ENCODE measurements at places on chromosomes 16 and 17.
A peak's percentile ranks its signal among the peaks of the same experiment; 100 is the strongest.

DNA sequence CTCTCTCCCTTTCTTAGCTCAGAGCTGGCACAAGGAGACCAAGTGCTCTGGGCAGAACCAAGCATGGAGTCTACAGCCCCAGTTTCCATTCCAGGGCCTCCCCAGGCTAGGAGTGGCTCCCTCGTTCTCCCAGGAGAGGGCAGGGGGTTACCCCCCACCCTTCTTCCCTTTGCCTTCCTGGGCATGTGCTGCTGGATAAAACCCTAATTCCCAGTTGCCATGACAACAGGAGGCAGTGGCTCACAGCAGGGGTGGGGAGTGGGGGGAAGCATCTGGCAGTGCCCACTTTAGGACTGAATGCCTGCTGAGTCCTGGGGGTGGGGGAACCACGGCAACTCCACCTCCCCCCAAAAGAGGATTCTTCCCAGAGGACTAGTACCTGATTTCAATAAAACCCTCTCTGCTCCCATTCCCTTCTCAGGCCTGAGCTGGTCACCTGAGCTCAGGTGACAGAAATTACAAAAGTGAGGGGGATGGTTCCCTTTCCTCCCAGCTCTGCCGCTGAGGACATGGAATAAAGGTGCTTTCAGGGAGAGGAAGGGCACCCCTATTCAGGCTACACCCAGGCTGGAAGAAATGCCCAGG, 1.8 kb downstream of the MPP2 start:
- DNase-seq = no peak

DNA sequence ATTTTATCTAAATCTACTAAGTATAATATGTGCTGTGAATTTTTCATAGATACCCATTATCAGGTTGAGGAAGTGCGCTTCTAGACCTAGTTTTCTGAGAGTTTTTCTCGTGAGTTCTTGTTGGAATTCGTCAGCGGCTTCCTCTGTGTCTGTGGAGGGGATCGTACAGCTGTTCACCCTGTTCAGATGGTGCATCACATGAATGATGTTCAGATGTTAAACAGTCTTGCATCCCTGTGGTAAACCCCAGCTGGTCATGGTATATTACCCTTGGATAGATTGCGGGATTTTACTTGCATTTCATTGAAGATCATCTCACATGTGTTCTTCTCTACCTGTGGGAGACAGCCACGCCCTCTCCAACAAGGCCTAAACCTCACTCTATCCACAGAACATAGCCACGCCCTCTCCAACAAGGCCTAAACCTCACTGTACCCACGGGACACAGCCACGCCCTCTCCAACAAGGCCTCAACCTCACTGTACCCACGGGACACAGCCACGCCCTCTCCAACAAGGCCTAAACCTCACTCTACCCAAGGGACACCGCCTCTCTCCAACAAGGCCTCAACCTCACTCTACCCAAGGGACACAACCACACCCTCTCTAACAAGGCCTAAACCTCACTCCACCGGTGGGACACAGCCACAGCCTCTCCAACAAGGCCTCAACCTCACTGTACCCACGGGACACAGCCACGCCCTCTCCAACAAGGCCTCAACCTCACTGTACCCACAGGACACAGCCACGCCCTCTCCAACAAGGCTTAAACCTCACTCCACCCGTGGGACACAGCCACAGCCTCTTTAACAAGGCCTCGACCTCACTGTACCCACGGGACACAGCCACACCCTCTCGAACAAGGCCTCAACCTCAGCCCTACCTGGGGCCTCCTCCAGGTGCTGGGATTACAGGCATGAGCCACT, 180.2 kb upstream of the CHMP6 start:
- DNase-seq = no peak

DNA sequence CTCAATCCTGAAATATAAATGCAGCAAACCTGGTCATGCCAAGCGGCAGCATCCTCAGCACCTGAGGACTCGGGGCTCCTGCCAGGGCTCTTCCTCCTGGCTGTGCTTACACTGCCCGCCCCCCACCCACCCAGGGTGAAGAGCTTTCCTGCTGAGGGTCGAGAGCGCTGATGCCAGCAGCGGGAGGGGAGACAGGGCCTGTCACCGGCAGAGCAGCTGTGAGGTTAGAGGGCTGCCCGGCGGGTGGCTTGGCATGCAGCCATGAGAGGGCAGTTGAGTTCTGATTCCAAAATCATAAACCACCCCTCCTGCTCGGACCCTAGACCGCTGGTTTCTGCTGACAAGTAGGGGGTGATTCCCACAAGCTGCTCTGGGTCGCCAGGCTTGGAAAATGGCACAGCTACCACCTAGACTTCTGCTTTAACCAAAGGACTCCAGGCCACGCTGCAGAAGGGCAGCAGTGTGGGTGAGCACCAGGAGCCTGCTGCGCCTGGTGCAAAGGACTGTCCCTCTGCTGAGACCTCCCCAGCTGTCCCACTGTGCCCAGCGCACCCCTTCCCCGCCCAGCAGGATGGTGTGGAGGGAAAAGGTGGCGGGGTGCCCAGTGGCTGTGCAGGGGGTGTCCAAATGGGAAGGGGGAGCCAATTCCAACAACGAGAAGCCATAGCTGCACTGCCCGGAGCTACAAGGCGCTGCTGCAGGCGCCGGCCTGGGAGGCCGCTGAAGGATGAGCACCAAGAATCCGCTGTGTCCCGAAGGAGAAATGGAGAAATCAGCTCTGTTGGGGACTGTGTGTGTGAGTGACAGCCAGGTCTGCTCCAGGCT, 26.6 kb downstream of the MXRA7 start:
- DNase-seq = no peak

DNA sequence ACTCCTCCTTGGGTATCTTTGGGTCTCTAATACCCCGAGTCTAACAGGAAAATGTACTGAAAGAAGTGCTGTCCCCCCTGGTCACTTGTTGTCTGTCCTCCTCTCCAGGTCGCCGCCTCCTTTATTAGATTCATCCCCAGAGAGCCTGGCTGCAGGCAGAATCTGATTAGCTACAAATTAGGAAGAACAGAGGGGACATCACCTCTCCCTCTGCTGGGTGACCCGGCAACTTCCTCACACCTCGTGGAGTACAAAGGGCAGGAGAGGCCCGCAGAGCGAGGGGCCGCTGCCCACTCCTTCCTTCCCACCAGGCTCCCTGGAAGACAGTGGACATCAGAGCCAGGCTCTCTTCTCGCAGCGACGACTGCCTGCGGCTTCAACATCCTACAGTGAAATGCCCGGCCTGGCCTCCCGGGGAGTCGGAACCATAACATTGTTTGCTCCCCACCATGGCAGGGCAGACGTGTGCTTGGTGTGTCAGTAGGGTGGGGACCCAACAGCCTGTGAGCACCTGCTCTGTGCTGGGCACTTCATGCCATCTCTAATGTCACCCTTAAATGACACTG, 5.3 kb downstream of the CYB561 start:
- DNase-seq = no peak

GRCh38 chr16:29700253-29700987, 21.4 kb downstream of the QPRT start:
- no peak for DNase-seq

DNA sequence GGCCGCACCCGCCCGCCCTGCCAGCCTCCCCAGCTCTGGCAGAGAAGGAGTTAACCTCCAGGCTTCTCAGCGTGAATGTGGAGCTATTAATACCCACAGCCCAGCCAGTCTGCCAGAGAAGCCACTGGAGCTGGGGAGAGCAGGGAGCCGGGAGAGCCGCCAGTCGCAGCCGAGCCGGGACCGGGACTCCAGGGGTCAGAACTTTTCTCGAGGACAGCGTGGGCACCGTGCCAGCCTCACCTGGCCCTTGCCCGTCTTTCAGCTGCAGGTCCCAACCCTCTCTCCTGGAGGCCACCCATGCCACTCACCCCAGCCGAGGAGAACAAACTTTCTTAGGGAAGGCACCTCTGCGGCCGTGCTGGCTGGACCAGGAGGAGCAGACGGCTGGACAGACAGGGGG, 33.8 kb upstream of the SBK1 start:
- no peak for DNase-seq

- no peak for DNase-seq
Observed at GRCh38 chr17:68514831-68515635, 2.8 kb downstream of the PRKAR1A start.

- no peak for DNase-seq
Observed at GRCh38 chr16:14292051-14292825, 221.1 kb downstream of the MRTFB start.

- peak; percentile 29 for DNase-seq
Observed at GRCh38 chr17:8057691-8058114, 18.8 kb downstream of the ALOX15B start.

DNA sequence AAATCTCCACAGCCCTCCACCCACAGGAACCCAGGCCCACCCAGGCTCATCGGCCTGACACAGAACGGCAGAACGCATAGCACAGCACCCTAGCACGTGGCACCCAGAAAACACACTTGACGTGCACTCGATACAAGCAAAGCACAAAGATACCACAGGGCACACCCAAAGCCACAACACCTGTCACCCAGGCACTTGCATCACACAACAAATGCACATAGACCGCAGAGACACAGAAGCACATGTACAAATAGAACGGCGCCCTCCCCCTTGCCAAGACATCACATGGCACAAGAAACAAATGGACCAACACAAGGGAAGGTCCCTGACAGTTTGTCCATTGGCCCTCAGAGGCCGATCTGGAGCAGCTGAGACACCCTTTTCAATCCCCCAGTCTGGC, 147.7 kb upstream of the WSCD1 start:
- no peak for DNase-seq

Data from CMK (cell line).